Cardiac septum (tissue), 1 donor: ENCODE measurements at places on chromosomes 1 and 21. TPM values are rescaled to one million over a fixed set of nuclear protein-coding genes. Genes with fewer than 3 reads are reported as not detected.

TMEM82 gene
- not detected for total RNA-seq

EXO1 gene
- 0.40 TPM for total RNA-seq

TADA1 gene
- total RNA-seq: 11.0 TPM

TACSTD2 gene
- 0.11 TPM for total RNA-seq

ALPL gene
- 20.3 TPM for total RNA-seq
